ENCODE measurements at places on chromosomes 2 and 18. TPM values are rescaled to one million over a fixed set of nuclear protein-coding genes. Genes with fewer than 3 reads are reported as not detected.

The LRRTM4 gene
- 3.6 TPM for polyA plus RNA-seq

The MAPRE3 gene
- polyA plus RNA-seq = 4.9 TPM

The TLX2 gene
- polyA plus RNA-seq = 0.06 TPM

The NEU2 gene
- not detected for polyA plus RNA-seq

The EML6 gene
- polyA plus RNA-seq = 1.9 TPM

The REG1B gene
- not detected for polyA plus RNA-seq

The KIAA2012 gene
- polyA plus RNA-seq = not detected

The RGPD3 gene
- 0.08 TPM for polyA plus RNA-seq

The TMEM18 gene
- 21.7 TPM for polyA plus RNA-seq

The GREB1L gene
- polyA plus RNA-seq = 1.6 TPM

The TGFA gene
- 2.1 TPM for polyA plus RNA-seq

The UNC80 gene
- polyA plus RNA-seq = 0.16 TPM

The LYPD6 gene
- polyA plus RNA-seq = 5.6 TPM

The PPP1R1C gene
- 1.3 TPM for polyA plus RNA-seq

The LRRC30 gene
- polyA plus RNA-seq = not detected

The NETO1 gene
- polyA plus RNA-seq = 3.0 TPM

The CXCR4 gene
- 2.8 TPM for polyA plus RNA-seq

The TMBIM1 gene
- polyA plus RNA-seq = 36.8 TPM

The MC2R gene
- not detected for polyA plus RNA-seq

The CHST10 gene
- polyA plus RNA-seq = 23.1 TPM

The ITPRIPL1 gene
- 11.7 TPM for polyA plus RNA-seq

The DCDC2C gene
- polyA plus RNA-seq = 0.91 TPM

The PROM2 gene
- 2.6 TPM for polyA plus RNA-seq

The VSNL1 gene
- 49.4 TPM for polyA plus RNA-seq

The NT5C1B gene
- not detected for polyA plus RNA-seq

The HOXD3 gene
- polyA plus RNA-seq = not detected

The DIPK1C gene
- polyA plus RNA-seq = not detected

The IKZF2 gene
- 1.7 TPM for polyA plus RNA-seq

The ST6GAL2 gene
- 4.5 TPM for polyA plus RNA-seq

The CYBRD1 gene
- polyA plus RNA-seq = 9.2 TPM

The RAB1A gene
- polyA plus RNA-seq = 77.9 TPM

The FAM228A gene
- polyA plus RNA-seq = not detected

All from H1 (cell line).